ENCODE measurements at places on chromosomes 2 and 18.

GRCh38 chr2:101770726-101771125 is 73.2 kb downstream of the MAP4K4 start:
- DNase-seq = no peak

DNA sequence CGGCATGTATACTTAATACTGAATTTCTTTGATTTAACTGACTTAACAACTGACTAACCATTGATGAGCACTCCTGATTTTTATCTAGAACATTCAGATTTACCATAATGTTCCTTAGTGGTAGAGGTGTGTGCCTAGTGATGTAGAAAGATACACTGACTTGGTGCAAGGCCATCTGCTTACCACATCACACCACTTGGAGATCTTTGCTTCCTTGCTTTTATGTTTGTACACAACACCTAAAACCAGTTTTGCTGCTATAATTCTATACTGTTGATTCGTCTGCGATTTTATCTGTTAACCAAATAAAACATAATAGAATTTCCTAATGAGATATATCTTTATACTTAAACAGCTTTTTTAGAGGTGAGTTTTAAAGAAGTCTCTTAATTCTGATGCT is 3.9 kb upstream of the FARP2 start:
- DNase-seq = no peak

GRCh38 chr2:25385910-25386309 is 44.2 kb upstream of the DNMT3A start:
- no peak for DNase-seq

DNA sequence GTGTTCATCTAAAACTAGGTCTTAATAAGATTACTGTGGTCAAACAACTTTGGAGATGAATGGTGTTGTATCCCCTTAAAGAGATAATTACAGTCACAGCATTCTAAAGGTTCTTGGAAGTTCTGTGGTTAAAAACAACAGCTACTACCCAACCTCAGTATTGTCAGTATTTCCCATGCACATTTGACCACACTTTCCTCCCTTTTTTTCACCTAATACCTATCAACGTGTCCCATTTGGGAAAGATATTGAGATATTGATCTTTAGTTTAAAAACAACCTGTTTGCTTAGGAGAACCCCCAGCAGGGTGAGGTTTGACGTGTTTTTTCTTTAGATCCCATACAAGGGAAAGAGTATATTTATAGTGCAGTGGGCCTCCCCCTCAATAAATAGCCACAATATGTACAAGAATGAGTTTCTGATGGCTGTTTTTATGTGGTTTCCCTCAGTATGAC is 65.6 kb downstream of the WDR7 start:
- DNase-seq = no peak

DNA sequence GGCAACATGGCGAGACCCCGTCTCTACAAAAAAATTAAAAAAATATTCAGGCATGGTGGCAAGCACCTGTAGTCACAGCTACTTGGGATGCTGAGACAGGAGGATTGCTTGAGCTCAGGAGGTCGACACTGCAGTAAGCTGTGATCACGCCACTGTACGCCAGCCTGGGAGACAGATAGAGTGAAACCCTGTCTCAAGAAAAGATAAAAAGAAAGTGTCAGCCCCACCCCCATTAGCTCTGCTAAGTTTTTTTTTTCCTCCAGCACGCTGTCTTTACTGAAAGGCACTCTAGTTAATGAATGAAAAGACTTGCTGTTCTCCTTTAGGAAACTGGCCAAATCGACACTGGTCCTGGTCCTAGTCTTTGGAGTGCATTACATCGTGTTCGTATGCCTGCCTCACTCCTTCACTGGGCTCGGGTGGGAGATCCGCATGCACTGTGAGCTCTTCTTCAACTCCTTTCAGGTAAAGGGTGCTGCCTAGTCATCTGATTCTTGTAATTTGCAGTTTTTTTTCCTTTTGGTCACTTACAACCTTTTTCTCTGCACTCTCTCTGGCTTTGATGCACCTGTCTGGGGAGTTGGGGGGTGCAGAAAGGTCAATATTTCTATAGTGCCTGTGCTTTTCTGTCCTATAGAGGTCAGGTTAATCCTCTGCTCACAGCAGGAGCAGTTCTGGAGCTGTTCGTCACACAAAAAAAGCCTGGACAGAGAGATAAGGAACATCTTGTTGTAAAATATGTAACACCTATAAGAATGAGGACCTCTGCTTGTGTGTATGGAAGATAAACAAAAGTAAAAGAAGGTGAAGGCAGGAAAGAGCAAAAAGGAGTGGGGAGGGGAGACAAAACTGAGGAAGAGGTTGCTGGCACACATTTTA is 82.3 kb downstream of the PTH2R start:
- DNase-seq = no peak

GRCh38 chr2:207258263-207258991 is 92.7 kb upstream of the KLF7 start:
- no peak for DNase-seq

GRCh38 chr18:58161659-58162058 is 117.6 kb downstream of the NEDD4L start:
- no peak for DNase-seq

DNA sequence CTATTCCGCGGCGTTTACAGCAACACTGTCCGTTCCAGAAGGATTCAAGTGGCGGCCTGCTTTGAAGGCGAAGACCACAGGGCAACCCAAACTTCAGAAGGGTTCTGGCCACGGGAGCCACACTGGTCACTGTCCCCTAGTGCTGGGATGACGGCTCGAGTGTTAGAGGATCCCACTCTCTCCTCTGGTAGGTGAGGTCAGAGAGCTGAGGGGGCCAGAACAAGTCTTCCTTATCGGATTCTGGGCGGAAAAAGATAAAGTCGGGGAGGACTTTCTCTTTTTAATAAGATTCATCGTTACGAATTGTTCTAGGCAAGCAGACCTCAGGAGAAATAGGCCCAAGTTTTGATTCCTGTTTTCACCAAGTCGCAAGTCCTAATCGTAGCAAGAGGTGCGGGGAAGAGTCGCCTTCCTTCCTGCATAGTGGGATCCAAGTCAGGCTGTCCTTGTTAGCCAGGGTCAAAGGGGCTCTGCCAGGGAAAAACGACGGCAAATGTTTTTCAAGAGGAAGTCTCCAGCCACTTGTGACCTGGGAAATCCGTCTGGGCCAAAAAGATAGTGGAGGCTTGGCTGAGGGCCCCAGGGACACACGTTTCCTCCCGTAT is 864 bp upstream of the MYL12A start:
- DNase-seq = peak; percentile 13

DNA sequence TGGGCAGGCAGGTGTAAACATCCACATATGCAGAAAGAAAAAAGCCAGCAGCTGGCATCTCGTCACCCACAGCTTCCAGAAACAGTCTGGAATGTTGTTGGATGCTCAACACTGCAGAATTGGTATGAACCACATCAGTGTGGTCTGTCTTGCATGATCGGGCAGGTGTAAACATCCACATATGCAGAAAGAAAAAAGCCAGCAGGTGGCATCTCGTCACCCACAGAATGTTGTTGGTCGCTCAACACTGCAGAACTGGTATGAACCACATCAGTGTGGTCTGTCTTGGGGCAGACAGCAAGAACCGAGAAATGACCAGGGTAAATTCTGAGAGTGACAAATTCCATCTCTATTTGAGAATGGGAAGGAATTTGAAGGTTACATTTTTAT is 39.6 kb downstream of the DOCK10 start:
- peak; percentile 14 for DNase-seq

GRCh38 chr2:226865273-226865672 is 29.4 kb downstream of the RHBDD1 start:
- DNase-seq = no peak

DNA sequence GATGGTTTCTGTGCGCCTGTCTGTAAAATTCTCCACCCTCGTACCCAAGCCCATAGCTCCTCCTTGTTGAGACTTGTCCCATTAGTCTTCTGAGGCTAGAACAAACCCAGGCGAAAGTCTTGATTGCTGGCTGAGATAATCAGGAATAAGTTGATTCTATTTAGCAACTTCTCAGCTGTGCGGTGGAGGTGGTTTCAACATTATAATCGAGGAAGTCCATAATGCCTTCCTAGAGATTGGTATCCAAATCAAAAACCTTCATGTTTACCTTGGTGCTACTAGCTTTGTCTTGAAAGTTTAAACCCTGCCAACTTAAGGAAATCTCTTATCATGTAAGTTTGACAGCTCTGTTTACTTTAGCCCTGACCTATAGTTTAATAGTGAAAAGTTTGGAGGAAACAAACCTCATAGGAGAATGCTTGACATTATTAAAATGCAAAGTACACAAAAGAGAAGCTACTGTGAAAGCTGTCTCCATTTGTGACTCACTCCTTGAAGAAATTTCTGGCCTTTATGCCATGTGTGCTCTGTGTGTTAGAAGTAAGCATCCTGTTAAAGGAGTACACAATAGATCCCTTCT is 36.6 kb upstream of the DSC1 start:
- no peak for DNase-seq

DNA sequence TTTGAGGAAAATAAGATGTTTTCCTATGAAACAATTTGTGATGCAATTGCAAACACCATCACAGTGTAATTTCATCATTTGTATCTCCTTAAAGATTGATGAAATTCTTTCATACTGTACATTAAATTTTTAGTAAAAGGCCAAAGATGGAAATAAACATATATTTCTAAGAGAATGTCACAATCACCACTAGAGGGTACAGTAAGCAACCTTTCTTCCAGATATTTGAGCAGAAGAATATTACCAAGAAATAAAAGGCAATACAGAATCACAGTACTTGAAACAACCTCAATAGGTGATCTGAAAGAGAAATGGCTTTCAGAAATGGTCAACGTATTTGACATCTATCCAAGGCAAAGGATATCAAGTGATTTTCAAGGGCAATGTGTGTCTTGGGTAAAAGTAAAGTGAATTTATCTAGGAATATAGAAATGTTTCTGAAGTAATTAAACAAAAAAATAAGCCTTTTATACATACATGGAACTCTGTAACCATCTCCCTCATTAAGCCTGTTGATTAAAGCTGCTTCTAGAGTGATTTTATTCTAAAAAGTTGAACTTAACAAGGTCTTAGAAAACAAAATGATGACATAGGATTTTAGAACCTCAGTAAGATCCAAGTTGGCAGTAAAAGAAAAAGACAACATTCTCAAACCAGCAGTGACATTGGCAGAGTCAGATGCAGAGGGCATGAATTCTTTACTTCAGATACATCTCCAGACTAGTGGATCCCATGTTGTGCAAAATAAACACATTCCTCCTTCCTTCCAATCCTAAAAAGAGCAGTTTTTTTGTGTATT is 90.3 kb upstream of the SESTD1 start:
- DNase-seq = no peak

DNA sequence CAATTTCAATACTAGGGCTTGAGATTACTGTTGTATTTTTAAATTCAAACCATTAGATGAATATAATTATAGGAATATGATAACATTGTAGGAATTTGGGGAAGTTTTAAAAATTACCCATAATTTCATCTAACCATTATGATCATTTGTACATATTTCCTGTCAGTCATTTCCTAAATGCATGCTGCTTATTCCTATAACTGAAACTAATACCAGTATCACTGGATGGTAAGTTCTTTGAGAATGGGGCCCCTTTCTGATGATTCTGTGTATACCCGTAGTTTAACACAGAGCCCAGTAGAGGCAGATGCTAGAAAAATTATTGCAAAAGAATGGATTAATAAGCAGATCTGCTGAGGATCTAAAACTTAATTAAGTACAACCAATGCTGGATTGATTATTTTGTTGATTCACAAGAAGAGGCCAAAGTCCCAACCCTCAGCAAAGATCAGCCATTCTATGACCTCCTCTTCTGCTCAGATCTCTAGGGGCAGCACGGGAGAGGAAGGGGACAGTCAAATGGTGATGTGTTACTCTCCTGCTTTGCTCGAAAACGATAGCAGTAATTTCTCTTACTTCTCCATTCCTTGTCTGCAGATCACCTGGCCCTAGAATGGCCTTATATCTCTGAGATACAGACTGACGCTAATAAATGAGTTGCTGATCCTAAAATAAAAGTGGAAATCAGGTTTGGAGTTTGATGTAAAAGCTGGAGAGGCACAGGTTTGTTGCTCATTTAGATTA is 69.5 kb upstream of the PELI1 start:
- no peak for DNase-seq

GRCh38 chr2:1638281-1638860 is 105.9 kb downstream of the PXDN start:
- no peak for DNase-seq

DNA sequence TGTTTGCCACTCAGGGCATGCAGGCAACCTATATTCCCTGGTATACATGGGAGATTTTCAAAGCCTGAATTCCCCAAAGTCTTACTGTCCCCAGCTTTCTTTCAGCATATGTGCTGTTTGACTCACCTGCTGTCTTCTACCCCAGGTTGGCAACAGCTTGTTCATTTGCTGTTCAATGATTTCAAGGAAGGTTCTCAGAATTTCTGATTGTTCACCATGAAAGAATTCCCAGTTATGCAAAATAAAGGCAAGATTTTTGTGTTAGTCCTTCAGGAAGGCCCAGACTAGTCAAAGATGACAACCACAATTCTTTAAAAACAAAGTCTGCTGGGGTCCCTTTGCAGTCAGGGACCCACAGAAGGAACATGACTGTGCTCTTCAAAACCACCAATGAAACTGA is 1057.8 kb upstream of the CDH2 start:
- DNase-seq = no peak

DNA sequence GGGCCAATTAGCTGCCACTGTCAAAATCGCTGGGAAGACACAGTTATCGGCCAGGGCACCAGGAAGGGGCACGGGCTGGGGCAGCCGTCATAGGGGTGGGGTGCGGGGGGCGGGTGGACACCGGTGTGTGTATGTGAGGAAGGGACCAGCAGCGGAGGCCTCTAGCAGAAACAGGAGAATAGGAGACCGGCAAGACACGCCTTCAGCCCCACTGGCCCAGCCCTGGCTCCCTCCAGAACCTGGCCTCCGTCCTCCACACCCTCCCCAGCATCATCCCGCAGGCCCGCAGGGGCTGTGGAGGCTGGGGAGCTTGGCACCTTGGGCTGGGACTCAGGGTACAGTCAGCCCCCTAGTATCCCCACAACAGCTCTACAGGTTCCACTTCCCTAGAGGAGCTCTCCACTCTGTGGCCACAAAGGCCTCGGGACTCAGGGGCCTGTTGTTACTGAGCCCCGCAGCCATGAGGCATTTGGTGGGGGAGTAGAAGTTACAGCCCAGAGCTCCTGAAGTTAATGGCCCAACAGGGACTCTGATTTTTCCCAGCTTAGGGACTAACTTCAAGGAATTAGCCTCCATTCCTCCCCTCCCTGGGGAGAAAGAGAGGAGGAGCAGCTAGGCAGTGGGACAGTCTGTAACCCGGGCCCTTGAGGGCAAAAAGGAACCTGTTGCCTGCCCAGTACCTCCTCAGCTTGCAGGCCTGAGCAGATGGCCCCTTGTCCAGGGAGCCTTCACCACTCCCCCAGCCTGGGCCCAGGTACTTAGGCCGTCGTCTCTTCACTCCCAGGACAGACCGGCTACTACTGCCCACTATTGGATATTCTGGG is 19.9 kb downstream of the SH2D6 start:
- DNase-seq = no peak

GRCh38 chr18:35076135-35076924 is 35.1 kb downstream of the MAPRE2 start:
- DNase-seq = no peak

DNA sequence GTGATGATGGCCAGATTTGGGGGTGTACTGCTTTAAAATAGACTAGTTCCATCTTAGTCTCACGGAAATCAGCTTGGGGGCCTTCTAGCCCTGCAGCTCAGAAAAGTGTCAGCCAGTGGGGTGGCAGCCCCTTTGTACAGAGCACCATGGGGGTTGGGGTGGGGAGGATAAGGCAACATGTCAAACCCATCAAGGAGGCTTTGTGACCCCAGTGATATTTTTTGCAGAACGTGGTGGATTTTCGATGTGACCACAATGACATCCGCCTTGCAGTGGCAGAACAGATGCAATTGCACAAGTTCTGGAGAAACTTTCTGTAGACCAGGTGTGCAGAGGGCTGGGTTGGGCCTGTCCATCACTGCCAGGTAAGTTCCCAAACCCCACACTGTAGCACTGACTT is 3.0 kb upstream of the CD8A start:
- no peak for DNase-seq
